ENCODE measurements at places on chromosomes 7 and 10. TPM values are rescaled to one million over a fixed set of nuclear protein-coding genes. Genes with fewer than 3 reads are reported as not detected.

The CNPY1 gene
- total RNA-seq = 2.4 TPM

The SLC26A5 gene
- total RNA-seq = not detected

The LRRD1 gene
- 0.57 TPM for total RNA-seq

The DTX2 gene
- total RNA-seq = 23.7 TPM

DNA sequence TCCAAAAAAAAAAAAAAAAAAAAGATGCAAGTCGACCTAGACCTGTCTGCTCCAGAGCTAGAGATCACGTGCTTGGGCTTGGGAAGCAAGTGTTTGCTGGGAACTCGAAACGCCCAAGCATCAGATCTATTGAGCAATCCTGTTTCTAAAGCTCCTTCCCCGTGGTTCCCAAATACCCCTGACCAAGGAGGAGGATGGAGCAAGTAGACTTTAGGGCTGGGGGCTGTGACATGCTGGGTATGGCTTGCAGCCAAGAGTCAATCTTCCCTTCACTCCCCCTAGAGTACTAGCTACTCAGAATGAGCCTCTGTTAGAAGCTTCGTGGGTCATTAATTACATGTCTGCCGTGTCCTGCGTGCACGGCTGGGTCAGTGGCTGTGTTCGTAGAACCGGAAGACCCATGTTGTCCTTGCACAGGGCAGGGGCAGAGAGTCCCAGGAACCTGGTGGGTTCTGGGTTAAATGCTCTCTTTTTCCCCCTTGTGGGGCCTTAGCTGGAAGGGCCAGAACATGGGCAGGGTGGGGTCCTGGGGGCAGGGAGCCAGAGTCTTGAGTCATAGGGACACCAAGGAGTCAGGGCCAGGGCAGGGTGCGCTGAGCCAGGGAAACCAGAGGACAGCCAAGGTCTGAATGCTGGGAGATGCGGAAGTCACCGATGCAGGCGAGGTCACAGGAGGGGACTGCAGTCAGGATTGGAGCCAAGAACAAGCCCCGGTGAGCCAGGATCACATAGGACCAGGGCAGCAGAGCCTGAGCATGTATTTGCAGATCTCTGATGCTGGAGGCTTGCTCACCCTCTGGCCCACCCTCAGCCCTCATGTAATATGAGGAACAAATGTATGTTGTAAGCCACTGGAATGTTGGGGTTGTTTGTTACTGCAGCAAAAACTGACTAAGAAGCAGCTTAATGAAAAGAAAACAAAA lies 34.6 kb upstream of the TPST1 start:
- no peaks in the 10 kb centered on the region for H3K36me3 ChIP-seq
- no peak overlapping the region for H3K27ac ChIP-seq
- no peak for DNase-seq
- H3K4me1 ChIP-seq = no peaks in the 10 kb centered on the region
- no peak overlapping the region for H3K4me3 ChIP-seq
- no peaks in the 10 kb centered on the region for H3K27me3 ChIP-seq

GRCh38 chr10:128384831-128385230 lies 258.6 kb upstream of the MKI67 start:
- no peaks in the 10 kb centered on the region for H3K36me3 ChIP-seq
- DNase-seq = no peak
- no peaks in the 10 kb centered on the region for H3K4me1 ChIP-seq
- H3K27ac ChIP-seq = no peak overlapping the region
- peaks cover 27% of the 10 kb centered on the region for H3K27me3 ChIP-seq
- no peak overlapping the region for H3K4me3 ChIP-seq

DNA sequence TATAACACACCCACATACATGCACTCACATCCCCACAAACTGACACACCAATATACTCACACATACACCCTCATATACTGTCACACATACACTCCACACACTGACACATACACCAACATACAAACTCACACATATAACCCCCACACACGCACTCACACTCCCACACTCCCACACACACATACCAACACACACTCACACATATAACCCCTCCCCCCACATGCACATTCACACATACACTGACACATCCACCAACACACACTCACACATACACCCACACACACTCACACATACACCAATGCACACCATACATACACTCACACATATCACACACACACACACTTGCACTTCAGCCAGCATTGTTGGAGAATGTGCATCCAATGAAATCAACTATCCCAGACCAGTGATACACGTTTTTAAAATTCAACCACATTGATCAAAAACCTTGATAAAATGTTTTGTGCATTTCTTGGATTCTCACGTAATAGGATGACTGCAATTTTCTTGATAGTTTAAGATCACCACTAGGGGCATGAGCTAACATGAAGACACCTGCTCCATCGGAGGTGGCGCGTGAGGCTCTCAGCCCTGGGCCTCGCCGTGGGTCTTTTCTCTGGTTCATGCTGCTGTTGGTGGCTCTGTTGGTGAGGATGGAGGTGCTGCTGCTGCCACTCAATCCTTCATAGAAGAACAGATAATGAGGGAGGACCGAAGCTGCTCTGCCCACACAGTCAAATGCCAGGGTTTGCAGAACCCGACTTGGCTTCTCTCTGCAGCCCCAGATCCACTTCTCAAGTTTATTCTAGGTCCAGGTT lies 32.1 kb upstream of the CHST15 start:
- H3K27ac ChIP-seq = no peak overlapping the region
- no peak overlapping the region for H3K4me3 ChIP-seq
- H3K36me3 ChIP-seq = no peaks in the 10 kb centered on the region
- H3K27me3 ChIP-seq = no peaks in the 10 kb centered on the region
- no peaks in the 10 kb centered on the region for H3K4me1 ChIP-seq

DNA sequence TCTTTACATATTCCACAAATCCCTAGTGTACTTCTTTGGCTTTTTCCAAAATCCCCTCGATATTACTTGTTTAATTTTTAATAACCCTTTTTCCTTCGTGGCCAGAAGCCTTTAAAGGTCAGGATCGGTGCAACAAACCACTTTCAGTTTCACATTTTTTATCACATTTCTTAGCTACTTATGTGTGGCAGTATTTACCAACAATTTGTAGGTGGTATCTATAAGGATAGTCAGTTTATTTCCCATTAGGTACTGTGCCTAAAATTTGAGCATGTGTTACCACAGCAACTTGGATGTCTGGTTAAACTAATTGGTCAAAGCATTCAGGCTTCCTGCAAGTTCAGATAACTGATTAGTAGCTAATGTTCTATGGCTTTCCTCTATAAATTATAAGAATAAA lies 104.9 kb downstream of the CDK14 start:
- H3K27me3 ChIP-seq = no peaks in the 10 kb centered on the region
- no peak overlapping the region for H3K27ac ChIP-seq
- H3K4me1 ChIP-seq = peaks cover under 1% of the 10 kb centered on the region
- H3K4me3 ChIP-seq = no peak overlapping the region
- H3K36me3 ChIP-seq = peaks cover 4% of the 10 kb centered on the region

DNA sequence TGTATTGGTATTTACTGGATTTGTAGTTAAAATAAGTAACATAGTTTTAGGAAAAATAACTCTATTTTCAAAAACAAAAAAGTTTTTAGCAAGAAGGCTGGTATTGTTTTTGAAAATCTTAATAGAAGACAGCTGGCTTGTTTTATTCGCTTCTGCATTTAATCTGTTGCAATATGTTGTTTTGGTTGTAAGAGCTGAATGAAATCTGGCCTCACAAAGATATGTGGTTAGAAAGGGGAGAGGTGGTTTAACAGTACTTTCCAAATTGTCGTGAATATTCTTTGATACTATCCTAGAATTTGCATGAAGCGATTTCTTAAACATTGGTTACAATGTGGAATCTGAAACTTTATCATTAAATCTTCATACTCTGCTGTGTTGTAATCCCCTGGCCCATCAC lies 355.9 kb upstream of the FZD8 start:
- no peak overlapping the region for H3K4me3 ChIP-seq
- H3K27me3 ChIP-seq = no peaks in the 10 kb centered on the region
- H3K4me1 ChIP-seq = peaks cover 10% of the 10 kb centered on the region
- no peak overlapping the region for H3K27ac ChIP-seq
- H3K36me3 ChIP-seq = peaks cover 3% of the 10 kb centered on the region

- no peak overlapping the region for H3K4me3 ChIP-seq
- H3K4me1 ChIP-seq = peaks cover 46% of the 10 kb centered on the region
- no peak for DNase-seq
- no peak overlapping the region for H3K27ac ChIP-seq
- no peaks in the 10 kb centered on the region for H3K27me3 ChIP-seq
- H3K36me3 ChIP-seq = peaks cover 39% of the 10 kb centered on the region
Measured at GRCh38 chr10:126350216-126350992, 37.9 kb downstream of the ADAM12 start.

DNA sequence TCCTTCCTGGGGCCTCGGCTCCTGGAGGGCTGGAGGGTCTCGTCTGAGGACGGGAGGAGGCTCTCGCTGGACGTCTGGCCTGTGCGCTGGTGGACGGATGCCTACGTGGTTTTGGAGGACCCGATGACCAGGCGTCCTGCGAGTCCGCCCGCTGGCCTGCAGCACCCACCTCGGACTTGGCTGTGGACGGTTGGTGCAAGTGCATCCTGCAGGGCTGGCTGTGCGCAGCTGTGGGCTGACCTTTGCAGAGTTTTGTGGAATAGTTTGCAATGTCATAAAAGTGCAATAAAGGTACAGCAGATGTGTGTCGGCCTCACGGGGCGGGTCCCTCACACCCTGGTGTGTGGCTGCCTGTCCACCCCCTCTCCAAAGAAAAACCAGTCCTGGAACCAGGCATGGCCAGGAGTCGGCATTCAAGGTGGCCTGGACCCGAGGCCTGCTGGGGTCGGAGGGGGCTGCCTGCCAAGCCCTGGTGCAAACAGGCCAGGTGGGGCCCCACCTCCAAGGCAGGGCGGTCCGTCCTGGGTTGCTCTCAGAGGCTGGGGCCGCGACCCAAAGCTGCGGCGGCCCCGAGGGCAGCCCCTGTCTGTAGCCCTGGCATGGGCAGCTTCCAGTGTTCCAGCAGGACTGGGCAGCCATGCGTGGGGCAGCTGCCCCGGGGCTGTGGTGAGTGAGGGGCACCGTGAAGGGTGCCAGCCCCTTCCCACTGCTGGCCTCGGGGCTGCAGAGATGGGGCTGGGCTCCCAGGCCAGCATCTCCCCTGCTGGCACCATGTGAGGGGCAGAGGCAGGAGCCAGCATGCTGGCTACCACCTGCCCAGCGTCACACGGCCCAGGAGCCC lies 29.3 kb upstream of the FOXL3 start:
- H3K36me3 ChIP-seq = peaks cover 14% of the 10 kb centered on the region
- H3K4me3 ChIP-seq = no peak overlapping the region
- peaks cover 4% of the 10 kb centered on the region for H3K27me3 ChIP-seq
- no peaks in the 10 kb centered on the region for H3K4me1 ChIP-seq
- no peak overlapping the region for H3K27ac ChIP-seq

- no peak for DNase-seq
- H3K4me1 ChIP-seq = no peaks in the 10 kb centered on the region
- peaks cover 2% of the 10 kb centered on the region for H3K36me3 ChIP-seq
- no peak overlapping the region for H3K27ac ChIP-seq
- no peaks in the 10 kb centered on the region for H3K27me3 ChIP-seq
Measured at GRCh38 chr10:26946102-26946811, 85.5 kb upstream of the ABI1 start.

GRCh38 chr10:77846718-77847311 lies 79.7 kb downstream of the DLG5 start:
- H3K4me3 ChIP-seq = peak overlapping the region; percentile 70
- H3K4me1 ChIP-seq = peaks cover 67% of the 10 kb centered on the region
- DNase-seq = peak; percentile 88
- H3K36me3 ChIP-seq = peaks cover 14% of the 10 kb centered on the region
- no peaks in the 10 kb centered on the region for H3K27me3 ChIP-seq

- H3K4me3 ChIP-seq = no peak overlapping the region
- H3K27ac ChIP-seq = no peak overlapping the region
- no peaks in the 10 kb centered on the region for H3K4me1 ChIP-seq
- H3K27me3 ChIP-seq = no peaks in the 10 kb centered on the region
- no peaks in the 10 kb centered on the region for H3K36me3 ChIP-seq
Measured at GRCh38 chr7:119256446-119257131, 1016.4 kb upstream of the KCND2 start.

GRCh38 chr10:7795605-7796004 lies 7.6 kb downstream of the ATP5F1C start:
- no peaks in the 10 kb centered on the region for H3K27me3 ChIP-seq
- no peak overlapping the region for H3K4me3 ChIP-seq
- no peak for DNase-seq
- peaks cover 20% of the 10 kb centered on the region for H3K4me1 ChIP-seq
- peaks cover 15% of the 10 kb centered on the region for H3K36me3 ChIP-seq

DNA sequence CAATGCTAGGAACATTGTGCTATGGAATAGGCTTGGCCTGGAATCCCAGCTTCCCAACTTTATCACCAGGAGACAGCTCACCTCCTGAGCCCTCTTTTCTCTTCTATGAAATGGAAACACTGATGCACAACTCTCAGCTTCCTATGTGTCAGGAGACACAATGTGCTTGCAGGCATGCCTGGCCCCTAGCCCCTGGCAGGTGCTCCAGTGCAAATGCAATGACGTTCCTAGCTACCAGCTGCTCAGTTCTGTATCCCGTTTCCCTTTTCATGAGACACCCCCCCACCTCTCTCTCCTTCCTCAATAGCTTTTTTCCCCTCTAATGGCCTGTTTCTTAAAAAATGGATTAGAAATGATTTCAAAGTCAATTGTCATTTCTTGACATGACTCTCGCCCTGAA lies 30.7 kb downstream of the HABP2 start:
- no peak for DNase-seq
- no peak overlapping the region for H3K27ac ChIP-seq
- peaks cover 19% of the 10 kb centered on the region for H3K27me3 ChIP-seq

- H3K4me1 ChIP-seq = peaks cover 22% of the 10 kb centered on the region
- H3K36me3 ChIP-seq = peaks cover 4% of the 10 kb centered on the region
- no peaks in the 10 kb centered on the region for H3K27me3 ChIP-seq
- DNase-seq = peak; percentile 59
- peak within 1 kb of the TSS; percentile 97 for H3K27ac ChIP-seq
Measured at GRCh38 chr7:155003092-155003375, at the start of gene PAXIP1. TSS of gene PAXIP1 (minus strand) at chr7:155003124. CDS start at chr7:155002929, 195 bp downstream.

DNA sequence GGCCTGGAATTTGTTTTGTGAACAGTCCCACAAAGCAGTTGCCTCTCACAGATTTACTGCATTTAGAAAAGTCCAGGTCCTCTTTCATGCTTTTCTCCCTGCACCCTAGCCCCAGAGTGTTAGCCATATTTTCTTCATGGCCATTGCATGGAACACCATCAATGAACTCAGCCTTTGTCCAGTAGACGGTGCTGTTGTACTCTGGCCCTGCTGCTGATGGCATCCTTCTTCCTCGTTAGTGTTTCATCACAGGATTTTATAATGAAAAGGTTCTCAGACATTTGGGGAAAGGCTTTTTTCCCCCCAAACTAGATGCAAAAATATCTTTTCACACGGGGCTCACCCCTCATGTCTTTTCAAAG lies 93.0 kb upstream of the SLC25A13 start:
- H3K36me3 ChIP-seq = no peaks in the 10 kb centered on the region
- H3K4me1 ChIP-seq = peaks cover 8% of the 10 kb centered on the region
- H3K27me3 ChIP-seq = no peaks in the 10 kb centered on the region
- DNase-seq = peak; percentile 53
- no peak overlapping the region for H3K27ac ChIP-seq

DNA sequence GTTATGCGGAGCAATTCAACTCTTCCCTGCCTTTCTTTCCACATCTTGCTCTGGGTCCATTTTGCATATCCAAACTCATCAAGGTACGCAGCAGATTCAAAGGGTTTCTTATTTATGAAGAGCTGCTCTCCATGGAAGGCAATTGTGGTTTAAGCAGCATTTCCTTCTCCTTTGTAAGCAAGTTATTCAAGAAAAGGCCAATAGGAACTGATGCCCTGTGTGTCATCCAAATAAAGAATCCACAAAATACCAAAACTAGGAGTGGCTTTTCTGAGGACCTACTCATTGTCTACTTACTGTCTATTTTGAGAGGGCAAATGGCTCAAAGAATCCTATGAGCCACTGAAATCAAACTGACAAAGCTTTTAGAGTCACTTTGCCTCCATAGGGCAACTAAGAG lies 253.1 kb downstream of the PTEN start:
- H3K4me3 ChIP-seq = no peak overlapping the region
- no peaks in the 10 kb centered on the region for H3K4me1 ChIP-seq
- DNase-seq = no peak
- H3K27ac ChIP-seq = no peak overlapping the region

Data from neural crest cell (in vitro differentiated cells).